T-helper 2 cell treated with Interferon-gamma antibody and Interleukin-4, amounts not matched to agents 100 ng/mL and 5 ng/mL, for 36 hours (primary cell): ENCODE measurements at places on chromosomes 6 and 20. TPM values are rescaled to one million over a fixed set of nuclear protein-coding genes. Genes with fewer than 3 reads are reported as not detected.

Gene PDE7B
- total RNA-seq = 13.5 and 14.0 TPM in 2 replicates

Gene ADGRF4
- total RNA-seq = not detected in 2 replicates

Gene ZBTB12
- total RNA-seq = 2.8 TPM in 2 replicates

Gene PPP1R18
- total RNA-seq = 247 TPM in 2 replicates

Gene ETV7
- total RNA-seq = 2.7 and 3.0 TPM in 2 replicates

Gene PGC
- total RNA-seq = not detected in 2 replicates

Gene PLCB1
- 0.18 and 0.75 TPM in 2 replicates for total RNA-seq

Gene VSX1
- total RNA-seq = not detected in 2 replicates
